ENCODE measurements at places on chromosomes 6 and 20.

- no peak for DNase-seq
Measured at GRCh38 chr6:165055231-165055630, 254.2 kb downstream of the C6orf118 start.

GRCh38 chr20:513429-513828 is 30.2 kb downstream of the CSNK2A1 start:
- no peak for DNase-seq

- no peak for DNase-seq
Measured at GRCh38 chr6:55925292-55925691, 49.9 kb upstream of the BMP5 start.

GRCh38 chr6:152087701-152088100 is 280.2 kb downstream of the ESR1 start:
- DNase-seq = no peak

- DNase-seq = no peak
Measured at GRCh38 chr6:33313709-33314514, at the start of gene TAPBP. Gene TAPBP, minus strand, starts transcription at chr6:33314078. Its CDS starts 37 bp downstream, at chr6:33314041.

DNA sequence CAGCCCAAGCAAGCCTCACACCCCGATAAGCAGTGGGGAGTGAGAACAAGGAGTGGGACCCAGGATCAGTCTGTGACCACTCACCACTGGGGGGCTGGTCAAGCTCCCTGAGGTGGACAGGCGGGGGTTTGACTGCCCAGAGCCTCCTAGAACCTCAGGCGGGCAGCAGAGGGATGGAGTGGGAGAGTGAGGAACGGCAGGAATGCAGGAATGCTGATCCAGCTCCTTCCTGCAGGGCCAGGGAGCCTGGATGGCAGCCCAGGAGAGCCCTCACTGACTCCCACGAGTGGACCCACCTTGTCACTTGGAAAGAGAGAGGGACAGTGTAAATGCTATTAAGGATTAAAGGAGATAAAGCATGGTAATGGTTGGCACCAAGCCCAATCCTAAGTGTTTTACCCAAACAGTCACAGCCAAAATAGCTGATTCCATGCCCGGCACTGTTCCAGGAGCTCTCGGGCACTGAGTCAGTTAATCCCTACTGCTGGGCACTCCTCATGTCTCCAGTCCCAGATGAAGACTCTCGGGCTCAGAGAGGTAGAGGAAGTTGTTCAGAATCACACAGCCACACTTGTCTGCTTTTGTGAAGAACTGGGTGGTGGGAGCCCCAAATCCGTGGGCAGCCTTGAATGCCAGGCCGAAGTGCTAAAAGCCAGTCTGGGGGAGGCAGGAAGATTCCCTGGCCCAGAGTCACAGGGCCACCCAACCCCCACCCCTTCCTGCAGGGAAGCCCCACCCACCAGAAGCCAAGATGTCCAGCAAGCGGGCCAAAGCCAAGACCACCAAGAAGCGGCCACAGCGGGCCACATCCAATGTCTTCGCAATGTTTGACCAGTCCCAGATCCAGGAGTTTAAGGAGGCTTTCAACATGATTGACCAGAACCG is 3.1 kb downstream of the MYL9 start:
- DNase-seq = no peak

- no peak for DNase-seq
Measured at GRCh38 chr6:37319156-37319555, 34.6 kb upstream of the RNF8 start.

- no peak for DNase-seq
Measured at GRCh38 chr6:137998461-137999019, 108.7 kb downstream of the PERP start.

DNA sequence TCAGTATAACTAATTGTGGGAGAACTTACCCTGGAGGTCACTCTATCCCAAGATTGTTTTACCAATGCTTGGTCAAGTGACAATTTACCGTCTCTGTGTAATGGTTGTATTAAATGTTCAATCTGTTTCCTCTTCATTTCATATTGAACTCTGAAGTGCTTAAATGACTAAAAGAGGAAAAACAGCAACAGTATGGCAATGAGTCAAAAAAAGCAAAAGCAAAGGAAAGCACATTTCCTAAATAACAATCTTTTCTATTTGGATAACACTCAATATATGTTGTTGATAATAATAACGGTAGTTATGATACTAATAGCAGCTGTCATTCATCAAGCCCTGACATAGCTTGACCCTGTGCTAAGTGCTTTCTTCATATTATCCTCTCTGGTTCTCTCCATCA is 152.4 kb downstream of the SYNE1 start:
- DNase-seq = no peak

DNA sequence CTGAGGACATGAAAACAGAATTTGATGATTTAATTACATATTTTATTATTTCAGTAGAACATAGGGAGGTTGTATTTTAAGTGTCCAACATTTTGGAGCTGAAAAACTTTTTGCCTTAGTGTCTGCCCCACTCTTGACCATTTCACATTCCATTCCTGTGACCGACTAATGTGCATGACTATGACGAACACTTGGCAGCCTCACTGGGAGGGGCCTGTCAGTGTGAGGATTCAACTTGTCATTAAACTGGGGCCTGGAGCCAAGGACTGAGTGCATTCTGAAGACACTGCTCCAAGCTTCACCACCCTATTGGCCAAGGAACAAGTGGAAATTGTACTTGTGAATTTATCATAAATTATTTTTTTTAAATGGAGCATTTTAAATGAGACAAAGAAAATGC is 661.3 kb downstream of the BCKDHB start:
- DNase-seq = no peak

GRCh38 chr6:29641430-29642148 is 8.6 kb upstream of the GABBR1 start:
- DNase-seq = no peak

DNA sequence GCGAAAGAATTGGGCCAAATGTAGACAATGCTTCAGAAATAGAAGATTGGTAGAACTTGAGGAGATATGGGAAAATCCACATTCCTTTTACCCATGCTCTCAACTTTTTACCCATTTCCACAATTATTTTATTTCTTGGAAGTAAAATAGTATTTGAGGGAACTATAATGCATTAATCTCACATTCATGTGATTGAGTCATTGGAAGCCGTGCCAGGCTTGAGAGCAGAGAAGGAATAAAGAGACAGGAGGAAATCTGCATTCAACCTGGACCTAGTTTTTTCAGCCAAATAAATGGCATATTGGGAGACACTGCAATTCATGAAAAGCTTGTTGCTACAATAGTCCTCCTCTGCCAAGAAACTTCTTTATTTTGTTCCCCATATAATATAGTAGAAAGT is 2.8 kb upstream of the NUP153 start:
- no peak for DNase-seq

- DNase-seq = no peak
Measured at GRCh38 chr6:45617441-45617840, 239.7 kb upstream of the SUPT3H start.

- DNase-seq = no peak
Measured at GRCh38 chr20:54144847-54145414, 28.9 kb downstream of the CYP24A1 start.

DNA sequence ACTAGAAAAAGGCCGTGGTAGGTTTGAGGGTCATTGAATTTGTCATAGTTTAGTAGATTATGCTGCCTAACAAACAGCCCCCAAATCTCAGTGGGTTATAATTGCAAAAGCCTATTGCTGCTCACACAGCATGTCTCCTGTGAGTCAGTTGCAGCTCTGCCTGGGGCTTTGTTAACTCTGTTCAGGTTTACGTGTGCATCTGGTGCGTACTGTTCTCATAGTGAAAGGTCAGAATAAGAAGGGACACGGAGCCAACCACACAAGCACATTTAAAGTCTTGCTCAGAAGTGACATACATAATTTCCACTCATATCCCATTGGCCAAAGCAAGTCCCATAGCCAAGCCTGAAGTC is 48.1 kb upstream of the BMP2 start:
- DNase-seq = no peak

GRCh38 chr6:116300566-116300965 is 20.8 kb upstream of the TSPYL1 start:
- DNase-seq = no peak

GRCh38 chr6:401239-401993 is 9.9 kb downstream of the IRF4 start:
- no peak for DNase-seq

DNA sequence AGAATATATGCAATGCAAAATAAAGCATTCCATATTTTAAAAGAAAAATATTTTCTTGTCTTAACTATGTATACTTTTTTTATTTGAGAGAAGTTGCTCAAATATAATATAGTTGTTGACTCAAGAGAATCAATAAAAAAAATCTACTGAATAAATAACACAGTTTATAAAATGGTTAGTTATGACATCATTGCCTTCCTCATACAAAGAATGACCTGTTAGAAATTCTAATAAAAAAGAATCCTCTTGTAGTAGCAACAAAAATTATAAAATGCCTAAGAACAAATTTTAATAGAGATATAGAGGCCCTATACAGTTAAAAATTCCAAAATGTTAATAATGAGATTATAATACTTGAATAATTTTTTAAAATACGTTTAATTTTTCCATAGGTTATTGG is 96.5 kb upstream of the AHI1 start:
- DNase-seq = no peak

- no peak for DNase-seq
Measured at GRCh38 chr20:40848096-40848495, 159.1 kb upstream of the MAFB start.

DNA sequence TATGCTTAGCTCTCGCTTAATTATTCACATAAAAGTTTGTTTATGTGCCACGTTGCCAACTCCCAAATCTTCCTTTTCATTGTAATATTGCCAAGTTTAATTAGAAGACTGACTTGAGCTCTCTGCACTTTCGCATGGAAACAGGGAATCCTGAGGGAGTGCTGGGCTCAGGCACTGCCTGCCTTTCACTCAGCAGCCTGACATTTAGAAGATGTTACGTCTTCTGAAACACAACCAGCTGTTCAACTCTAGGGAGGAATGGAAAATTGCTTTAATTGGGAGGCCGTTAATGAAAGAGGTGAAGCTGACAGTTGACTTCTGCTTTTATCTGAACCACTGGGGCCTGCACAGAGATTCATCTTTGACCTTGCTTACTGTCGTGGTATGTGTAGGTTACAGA is 77.4 kb upstream of the MTHFD1L start:
- DNase-seq = no peak

GRCh38 chr6:95274686-95275235 is 302.6 kb upstream of the MANEA start:
- no peak for DNase-seq

DNA sequence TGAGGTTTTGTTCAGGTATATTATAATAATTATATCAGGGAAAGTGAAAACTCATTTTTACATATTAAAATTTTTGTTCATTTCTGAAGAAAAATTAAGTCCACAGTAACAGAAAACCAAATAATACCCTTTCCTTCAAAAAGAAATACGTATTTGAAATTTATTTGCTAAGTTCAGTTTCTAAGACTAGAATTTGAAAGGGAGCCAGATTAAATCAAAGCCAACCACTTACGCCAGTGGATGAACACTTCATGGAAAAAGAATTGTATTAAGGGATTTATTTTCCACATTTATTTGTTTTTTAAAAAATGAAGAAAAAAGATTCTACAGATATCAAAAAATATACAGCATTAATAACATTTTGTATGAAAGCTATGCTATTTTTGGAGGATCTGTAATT is 654.4 kb downstream of the EYS start:
- no peak for DNase-seq

- DNase-seq = no peak
Measured at GRCh38 chr6:56311533-56312448, 64.4 kb upstream of the COL21A1 start.

- no peak for DNase-seq
Measured at GRCh38 chr20:63344616-63345327, 16.4 kb downstream of the CHRNA4 start.

- no peak for DNase-seq
Measured at GRCh38 chr6:7513529-7513928, 27.9 kb upstream of the DSP start.

GRCh38 chr6:150857062-150857944 is 8.2 kb upstream of the MTHFD1L start:
- no peak for DNase-seq

GRCh38 chr20:47854687-47855212 is 69.5 kb upstream of the SULF2 start:
- no peak for DNase-seq

DNA sequence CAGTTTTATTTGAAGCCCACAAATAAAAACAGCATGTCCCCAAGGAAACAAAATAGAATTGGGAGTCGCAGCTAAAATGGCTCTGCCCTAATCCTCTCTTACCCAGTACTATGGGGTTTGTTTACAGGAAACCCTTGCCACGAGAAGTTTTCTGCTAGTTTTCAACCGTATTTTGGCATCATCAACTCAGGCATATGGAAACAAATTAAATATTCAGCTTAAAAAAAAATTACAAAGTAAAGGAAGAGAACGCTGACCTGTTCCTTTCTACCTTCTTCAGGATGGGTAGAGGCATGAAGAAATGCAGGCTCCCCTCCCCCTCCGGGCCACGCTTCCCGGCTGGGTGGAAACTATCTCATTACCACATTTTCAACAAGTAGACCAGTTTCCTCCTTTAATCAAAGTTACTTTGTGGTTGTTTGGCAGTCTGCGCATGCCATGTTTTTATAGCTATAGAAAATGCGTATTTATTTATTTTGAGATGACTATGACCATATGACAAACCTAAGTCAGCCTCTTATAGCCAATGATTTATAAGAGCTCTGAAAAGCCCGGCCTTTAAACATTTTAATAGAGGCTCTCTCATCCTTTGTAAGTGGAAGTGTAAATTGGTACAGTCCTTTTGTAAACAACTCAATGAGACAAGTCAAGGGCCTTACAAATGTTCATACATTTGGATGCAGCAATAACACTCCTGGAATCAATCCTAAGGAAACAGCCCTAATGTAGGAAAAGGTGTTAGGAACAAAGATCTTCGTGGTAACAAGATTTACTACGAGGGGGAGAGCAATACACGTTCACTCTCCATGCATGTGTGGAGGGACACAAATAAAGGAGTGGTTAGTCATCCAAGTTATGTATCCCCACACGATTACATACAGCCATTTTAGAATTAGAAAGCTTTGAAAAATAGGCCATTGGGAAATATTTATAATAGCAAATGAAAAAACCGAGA is 16.1 kb upstream of the ZNF217 start:
- DNase-seq = no peak

GRCh38 chr6:1297746-1298145 is 14.2 kb upstream of the FOXQ1 start:
- DNase-seq = no peak

- peak; percentile 81 for DNase-seq
Measured at GRCh38 chr6:14799928-14800327, 445.9 kb upstream of the JARID2 start.

- no peak for DNase-seq
Measured at GRCh38 chr20:59778615-59779200, 154.7 kb downstream of the SYCP2 start.

Measured in cerebellar nuclear complex (tissue), 1 donor.